Inflammatory macrophage treated with lipopolysaccharide for 4 hours (primary cell): ENCODE measurements at places on chromosomes 16 and 17.

GRCh38 chr16:68954911-68955635 is 111.7 kb downstream of the TANGO6 start:
- DNase-seq, result peak; percentile 3

GRCh38 chr16:67928147-67928546 is 3.5 kb downstream of the CTRL start:
- no peak for DNase-seq

- DNase-seq, result no peak
These were observed 2.5 kb upstream of the CDH3 start for GRCh38 chr16:68642436-68643101.

DNA sequence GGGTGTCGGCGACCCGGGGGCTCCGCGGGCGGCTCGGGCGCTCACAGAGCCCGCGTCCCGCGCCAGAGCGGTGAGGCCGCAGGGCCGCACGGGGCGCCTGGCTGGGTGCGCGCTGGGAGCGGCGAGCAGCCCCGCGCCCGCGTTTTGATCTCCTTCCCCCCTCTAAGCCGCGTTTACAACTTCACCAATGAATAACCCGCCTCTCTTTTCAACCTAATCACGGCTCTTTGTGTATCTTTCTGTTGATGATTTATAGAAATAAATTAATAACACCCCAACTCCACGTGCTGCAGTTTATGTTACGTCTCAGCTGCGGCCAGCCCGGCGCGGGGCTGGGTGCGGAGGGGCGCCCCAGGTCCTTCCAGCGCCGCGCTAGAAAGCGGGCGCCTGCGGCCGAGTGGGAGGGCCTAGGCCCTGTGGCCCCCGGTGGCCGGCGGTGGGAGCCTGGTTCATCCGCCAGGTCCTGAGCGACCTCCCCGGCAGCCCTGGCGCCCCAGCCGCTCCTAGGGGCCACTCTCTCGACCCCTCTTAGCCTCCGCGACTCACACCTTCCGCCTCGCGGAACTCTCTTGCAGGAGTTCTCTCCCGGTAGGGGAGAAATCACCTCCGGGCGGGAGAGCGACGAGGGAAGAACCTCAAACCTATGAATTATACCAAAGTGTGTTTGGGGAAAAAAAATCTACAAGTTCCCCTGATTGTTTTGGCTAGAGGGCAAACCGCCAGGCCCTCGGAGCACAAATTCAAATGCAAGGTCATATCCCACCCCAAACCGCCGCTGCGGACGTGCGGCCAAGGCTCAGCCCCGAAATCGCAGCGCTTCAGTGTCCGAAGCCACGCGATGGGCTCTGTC is 1.9 kb downstream of the HNF1B start:
- DNase-seq, result no peak

DNA sequence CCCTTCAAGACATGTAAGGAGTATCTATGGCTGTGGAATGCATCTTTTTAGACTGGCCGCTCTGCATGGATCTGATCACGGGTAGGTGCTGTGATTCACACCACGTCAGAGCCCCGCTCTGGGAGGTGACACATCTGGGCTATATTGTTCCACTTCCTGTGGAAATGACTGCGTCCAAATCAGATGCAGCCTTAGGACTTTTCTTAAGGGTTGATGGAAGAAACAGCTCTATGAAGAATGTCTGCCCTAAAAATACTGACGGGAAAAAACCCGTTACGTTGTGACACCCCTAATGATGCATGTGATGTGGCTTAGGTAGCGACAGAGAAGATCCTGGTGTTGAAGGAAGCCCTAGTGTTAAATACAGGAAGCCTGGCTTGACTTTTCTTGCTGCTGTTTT is 12.2 kb downstream of the BANP start:
- peak; percentile 78 for DNase-seq

- DNase-seq, result peak; percentile 80
These were observed at the start of gene CES1 for GRCh38 chr16:55832773-55833691. Gene CES1, minus strand, starts transcription at chr16:55833096. Its CDS starts 41 bp downstream, at chr16:55833055.

- no peak for DNase-seq
These were observed 882.8 kb upstream of the SOX9 start for GRCh38 chr17:71237903-71238538.

DNA sequence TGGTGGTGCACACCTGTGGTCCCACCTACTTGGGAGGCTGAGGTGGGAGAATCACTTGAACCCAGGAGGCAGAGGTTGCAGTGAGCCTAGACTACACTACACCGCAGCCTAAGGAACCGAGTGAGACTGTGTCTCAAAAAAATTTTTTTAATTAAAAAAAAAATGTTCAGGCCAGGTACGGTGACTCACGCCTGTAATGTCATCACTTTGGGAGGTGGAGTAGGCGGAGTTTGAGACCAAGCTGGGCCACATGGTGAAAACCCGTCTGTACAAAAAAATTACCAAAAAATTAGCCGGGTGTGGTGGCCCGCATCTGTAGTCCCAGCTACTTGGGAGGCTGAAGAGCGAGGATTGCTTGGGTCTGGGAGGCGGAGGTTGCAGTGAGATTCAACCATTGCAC is 3.6 kb upstream of the FAM222B start:
- no peak for DNase-seq

DNA sequence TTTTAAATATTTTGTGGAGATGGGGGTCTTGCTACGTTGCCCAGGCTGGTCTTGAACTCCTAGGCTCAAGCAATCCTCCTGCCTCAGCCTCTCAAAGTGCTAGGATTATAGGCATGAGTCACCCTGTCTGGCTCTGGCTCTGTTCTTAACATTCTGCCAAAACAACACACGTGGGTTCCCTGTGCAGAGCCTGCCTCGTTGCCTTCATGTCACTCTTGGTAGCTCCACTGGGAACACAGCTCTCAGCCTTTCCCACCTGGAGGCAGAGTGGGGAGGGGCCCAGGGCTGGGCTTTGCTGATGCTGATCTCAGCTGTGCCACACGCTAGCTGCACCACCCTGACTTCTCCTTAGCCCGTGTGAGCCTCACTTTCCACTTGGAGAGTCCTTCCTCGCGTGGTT is 19.3 kb downstream of the CRISPLD2 start:
- DNase-seq, result no peak

- no peak for DNase-seq
These were observed 6.0 kb downstream of the DOC2A start for GRCh38 chr16:30004811-30005242.

GRCh38 chr17:75517297-75517865 is 1.1 kb downstream of the TSEN54 start:
- no peak for DNase-seq

- DNase-seq, result peak; percentile 49
These were observed 374.6 kb upstream of the ASIC2 start for GRCh38 chr17:33667671-33668070.

GRCh38 chr17:61385577-61386236 is 13.9 kb upstream of the TBX2 start:
- no peak for DNase-seq

DNA sequence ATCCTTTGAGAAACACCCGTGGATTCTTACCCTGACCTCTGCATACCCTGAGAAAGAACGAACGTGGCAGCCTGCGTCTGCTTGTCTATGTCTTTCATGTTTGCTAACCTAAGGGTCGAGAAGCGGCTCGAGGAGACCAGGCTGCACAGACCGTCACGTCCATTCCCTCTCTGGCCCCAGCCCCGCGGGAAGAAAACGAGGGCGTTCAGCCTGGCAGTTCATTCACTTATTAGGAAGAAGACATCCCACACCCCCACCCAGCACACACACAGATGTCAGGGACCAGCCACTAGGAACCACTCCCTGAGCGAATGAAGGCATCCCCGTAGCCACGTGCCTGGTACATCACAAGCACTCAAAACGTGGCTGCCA is 655 bp upstream of the MTHFSD start:
- DNase-seq, result no peak

DNA sequence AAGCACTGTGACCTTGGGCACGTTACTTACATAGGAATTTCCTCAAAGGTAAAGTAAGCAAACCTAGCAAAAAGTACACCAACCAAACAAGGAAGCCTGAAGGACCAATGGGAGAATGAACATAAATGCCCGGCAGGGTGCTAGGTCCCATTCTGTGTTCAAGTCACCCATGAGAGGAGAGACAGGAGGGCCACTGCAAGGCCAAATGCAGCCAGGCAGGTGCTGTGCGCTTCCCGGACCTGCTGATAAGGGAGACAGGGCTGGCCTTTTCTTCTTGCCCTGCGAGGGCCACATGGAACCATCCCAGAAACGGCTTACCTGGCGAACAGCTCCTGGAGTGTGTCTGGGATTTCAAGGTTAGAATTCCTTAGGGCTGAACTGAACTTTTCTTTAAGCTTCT is 69.0 kb downstream of the GTF3C1 start:
- no peak for DNase-seq

GRCh38 chr16:30524575-30525568 is 1.5 kb downstream of the ZNF768 start:
- DNase-seq, result no peak

DNA sequence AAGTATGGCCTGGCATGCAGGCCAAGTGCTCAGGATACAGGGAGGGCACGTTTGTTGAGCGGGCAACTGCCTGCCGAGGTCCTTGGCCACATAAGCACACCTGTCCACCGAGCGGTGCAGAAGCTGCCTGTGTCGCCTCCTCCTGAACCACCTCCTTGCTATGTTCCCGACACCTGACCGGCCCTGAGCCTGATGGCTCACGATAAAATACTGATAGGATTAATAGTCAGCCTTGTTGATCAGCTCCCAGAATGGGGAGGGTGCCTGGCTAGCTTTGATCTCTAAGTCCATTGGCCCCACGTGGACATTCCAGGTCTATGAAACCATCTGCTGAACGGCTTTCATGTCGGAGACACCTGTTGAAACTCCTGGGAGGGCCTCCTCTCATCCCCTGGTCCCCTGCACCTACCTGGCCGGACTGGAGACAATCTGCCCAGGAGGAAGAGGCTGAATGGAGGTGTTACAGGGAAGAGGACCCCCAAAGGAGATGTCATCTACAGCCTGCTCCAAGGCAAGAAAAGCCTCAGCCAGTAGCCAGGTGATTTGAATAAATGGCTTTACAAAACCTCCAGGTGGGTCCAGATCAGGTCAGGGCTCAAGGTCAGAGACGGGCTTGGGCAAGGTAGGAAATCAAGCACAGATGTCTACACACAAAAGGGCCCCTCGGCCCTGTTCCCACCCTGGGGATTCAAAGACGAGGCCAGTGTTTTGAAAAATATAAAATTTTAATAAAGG is 33.4 kb downstream of the AXIN2 start:
- DNase-seq, result no peak

- DNase-seq, result no peak
These were observed 862 bp downstream of the CLEC16A start for GRCh38 chr16:10945065-10945787.

- no peak for DNase-seq
These were observed 257.6 kb upstream of the HSBP1 start for GRCh38 chr16:83550183-83550569.

- DNase-seq, result no peak
These were observed 592.3 kb downstream of the TMEM114 start for GRCh38 chr16:7997966-7998365.

DNA sequence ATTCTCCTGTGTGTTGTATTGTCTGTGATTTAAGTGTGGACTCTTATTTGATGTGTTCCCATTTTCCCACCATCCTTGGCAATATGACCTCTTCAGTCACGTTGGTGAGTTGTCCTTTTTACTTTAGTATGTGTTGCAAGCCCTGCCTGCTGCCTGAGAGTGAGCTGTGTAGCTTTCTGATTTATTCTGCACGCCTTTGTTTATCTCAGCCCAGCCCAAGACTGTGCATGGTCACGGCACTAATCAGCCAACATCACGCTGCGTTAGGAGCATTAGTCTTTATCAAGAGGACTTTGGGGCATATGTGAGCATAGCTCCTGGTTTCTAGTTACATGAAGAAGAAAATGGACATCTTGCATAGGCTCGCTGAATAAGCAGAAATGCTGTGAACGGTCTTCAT is 6.0 kb downstream of the TOM1L1 start:
- DNase-seq, result no peak

GRCh38 chr16:19329932-19330331 is 44.4 kb downstream of the CLEC19A start:
- DNase-seq, result no peak
